ENCODE measurements at places on chromosomes 4 and X. TPM values are rescaled to one million over a fixed set of nuclear protein-coding genes. Genes with fewer than 3 reads are reported as not detected.

- no peak for DNase-seq
Observed at GRCh38 chr4:95528388-95528948, 20.3 kb downstream of the UNC5C start.

Gene DHRSX
- 17.3 TPM for total RNA-seq

DNA sequence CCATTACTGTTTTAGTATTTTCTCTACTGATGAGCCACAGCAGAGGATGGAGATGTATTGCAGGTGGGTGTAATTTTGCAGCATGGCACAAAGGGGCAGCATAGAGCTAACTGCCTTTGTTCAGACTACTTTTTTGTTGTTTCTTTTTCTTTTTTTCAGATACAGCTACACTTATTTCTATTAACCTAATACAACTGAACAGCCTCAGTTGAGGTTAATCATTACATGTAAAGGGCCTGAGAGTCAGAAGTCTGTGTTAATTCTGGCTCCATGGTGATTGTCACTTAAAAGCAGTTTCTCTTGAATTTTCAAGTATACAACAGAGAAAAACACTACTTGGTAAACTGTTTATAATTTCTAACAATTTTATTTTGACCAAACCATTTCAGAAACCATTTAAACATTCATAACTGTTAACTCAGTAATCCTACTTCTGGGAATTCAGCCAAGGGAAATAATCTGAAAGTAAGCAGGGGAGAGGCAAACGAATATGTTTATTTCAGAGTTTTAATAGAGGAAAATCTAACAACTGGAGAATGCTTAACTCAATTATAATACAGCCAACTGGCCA lies 13.9 kb upstream of the PPEF2 start:
- DNase-seq, result no peak

- no peak for DNase-seq
Observed at GRCh38 chrX:31265383-31265782, 193.5 kb upstream of the FTHL17 start.

- DNase-seq, result no peak
Observed at GRCh38 chrX:21749924-21750323, 8.0 kb downstream of the SMPX start.

DNA sequence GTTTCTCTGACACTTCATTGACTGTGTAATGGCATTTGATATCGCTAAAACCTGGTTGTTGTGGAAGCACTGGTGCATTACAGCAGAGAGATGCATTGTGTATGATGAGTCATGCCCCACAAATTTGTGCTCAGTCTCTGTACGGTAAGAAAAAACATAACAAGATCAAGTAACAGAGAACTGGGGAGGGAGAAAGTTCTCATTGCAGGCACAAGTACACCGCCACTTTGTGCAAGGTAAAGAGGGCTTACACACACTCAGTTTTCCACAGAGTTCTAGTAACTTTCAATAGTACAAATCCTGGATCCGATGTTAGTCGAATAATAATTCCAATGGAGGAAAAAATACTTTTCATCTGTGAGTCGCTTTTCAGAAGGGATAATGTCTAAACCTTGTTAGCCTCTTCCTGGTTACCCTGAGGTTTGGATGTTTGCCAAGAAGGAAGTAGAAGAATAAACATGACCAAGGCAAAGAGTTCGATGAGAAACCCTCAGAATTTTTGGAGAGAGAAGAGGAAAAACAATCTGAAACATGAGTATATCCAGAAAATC lies 512.5 kb upstream of the SLIT2 start:
- peak; percentile 66 for DNase-seq

Gene HGFAC
- total RNA-seq, result 0.48 TPM

DNA sequence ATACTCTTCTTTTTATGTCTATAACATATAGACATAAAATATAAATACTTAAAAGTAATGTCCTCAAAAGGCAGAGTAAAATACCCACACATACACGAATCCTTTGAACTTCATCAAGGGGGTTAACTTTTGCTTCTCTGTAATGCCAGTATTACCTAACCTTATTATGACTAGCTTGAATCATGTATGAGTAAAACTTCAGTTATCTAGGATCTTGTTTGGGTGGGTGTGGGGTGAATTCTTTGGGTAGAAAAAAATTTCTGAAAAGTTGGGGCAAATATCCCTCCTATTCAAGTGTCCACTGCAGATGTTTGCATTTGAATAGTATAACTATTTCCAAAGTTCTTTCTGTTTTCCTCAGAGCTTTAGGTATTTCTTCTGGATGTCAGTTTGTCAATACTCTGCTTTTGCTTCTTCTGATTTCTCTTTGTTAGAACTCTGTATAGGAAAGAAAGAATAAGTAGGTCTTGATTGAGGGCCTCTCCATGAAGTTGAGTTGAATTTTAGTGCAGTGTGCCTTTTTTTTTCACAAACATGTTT lies 173.8 kb downstream of the ADGRL3 start:
- DNase-seq, result no peak

Gene GAGE2A
- total RNA-seq, result not detected

DNA sequence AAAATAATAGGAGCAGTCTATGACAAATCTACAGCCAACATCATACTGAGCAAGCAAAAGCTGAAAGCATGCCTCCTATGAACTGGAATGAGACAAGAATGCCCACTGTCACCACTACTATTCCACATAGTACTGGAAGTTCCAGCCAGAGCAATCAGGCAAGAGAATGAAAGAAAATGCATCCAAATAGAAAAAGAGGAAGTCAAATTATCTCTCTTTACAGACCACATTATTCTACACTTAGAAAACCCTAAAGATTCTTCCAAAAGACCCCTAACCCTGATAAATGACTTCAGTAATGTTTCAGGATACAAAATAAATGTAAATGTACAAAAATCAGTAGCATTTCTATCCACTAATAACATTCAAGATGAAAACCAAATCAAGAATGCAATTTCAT lies 249.0 kb downstream of the STK32B start:
- DNase-seq, result no peak

Gene CSAG1
- not detected for total RNA-seq

GRCh38 chr4:7171191-7171900 lies 21.0 kb upstream of the SORCS2 start:
- DNase-seq, result no peak

- DNase-seq, result no peak
Observed at GRCh38 chrX:18941896-18942295, 42.0 kb downstream of the PHKA2 start.

DNA sequence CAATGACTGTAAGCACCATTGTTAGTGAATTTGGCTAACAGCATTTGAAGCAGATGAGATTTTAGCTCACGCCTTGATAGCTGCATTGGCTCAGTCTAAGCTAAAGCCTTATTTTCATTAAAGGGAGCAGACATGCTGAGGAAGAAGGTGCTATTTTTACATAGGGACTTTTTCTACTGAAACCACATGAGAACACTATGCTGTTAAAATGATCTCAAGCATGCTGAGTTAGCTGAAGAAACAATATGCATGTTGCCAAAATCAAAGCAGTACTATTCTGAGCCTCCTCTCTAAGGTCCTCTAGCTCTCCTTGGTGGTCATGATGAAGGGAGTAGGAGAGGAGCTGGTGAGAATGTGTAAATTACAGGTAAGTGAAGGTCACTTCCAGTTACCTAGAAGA lies 134.4 kb upstream of the JADE1 start:
- no peak for DNase-seq

- DNase-seq, result no peak
Observed at GRCh38 chrX:125293850-125294780, 25.6 kb upstream of the TEX13C start.

DNA sequence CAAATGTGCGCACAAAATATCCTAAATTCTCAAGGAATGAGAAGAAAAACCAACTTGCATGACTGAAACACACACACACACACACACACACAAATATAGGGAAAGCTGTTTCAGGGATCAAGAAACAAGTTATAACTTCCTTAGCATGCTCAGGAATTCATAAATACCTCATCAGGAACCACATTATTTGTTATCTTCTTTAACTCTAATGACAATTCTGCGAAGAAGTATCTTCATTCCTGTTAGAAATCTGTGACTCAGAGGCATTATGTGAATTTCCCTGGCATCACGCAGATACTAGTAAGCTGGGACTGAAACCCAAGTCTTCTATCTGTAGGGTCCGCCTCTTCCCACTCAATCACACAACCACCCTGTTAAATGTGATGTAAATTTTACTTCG lies 30.3 kb downstream of the TMPRSS11A start:
- no peak for DNase-seq

DNA sequence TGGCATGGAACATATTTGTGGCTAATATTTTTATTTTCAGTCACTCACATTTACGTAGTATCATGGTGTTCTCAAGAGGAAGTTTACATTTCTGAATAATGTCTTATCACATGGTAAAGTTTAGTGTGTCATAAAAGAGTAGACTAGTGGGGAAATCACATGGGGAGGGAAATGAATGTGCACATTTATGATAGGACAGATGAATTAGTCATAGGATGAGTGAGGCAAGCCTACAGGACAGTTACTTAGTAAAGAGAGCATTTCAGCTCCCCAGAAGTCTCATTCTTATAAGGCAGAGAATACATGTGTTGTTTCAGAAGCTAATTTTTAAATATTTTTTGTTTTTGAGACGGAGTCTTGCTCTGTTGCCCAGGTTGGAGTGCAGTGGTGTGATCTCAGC lies 6.2 kb downstream of the GK start:
- no peak for DNase-seq
